RCC 7860 (cell line): ENCODE measurements at places on chromosomes 7 and 10.

- no peak for DNase-seq
These were observed 156.2 kb downstream of the LRRC4 start for GRCh38 chr7:127874951-127875608.

DNA sequence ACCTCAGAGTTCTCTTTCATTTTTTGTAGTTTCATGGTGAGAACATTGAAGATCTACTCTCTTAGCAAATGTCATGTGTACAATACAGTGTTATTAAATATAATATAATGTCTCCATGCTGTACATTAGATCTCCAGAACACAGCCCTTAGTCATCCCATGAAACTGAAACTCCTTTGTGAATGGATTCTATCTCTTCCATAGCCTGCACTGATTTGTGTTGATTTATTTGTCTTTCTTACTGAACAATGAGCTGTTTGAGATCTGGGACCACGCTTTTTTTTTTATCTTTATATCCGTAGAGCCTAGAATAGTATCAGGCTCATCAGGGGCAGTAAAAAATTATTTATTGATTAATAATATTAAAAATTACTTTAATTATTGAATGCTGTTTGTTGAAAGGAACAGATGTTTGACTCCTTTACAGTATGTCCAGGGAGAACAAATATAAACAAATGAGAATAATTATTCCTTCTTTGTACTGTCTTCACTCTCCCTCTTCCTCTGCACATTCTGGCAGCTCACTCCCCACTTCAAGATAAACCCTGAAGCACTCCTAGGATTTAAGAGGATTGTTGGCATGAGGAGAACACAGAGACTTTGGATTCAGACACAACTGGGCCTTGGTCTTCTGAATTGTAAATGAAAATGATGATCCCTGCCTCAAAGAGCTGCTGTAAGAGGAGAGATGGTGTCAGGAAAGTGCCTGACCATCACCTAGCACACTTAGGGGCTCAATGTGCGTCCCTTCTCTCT, 81.6 kb upstream of the MSRB2 start:
- no peak for DNase-seq

- no peak for DNase-seq
These were observed 1.2 kb downstream of the NACAD start for GRCh38 chr7:45087301-45088145.

DNA sequence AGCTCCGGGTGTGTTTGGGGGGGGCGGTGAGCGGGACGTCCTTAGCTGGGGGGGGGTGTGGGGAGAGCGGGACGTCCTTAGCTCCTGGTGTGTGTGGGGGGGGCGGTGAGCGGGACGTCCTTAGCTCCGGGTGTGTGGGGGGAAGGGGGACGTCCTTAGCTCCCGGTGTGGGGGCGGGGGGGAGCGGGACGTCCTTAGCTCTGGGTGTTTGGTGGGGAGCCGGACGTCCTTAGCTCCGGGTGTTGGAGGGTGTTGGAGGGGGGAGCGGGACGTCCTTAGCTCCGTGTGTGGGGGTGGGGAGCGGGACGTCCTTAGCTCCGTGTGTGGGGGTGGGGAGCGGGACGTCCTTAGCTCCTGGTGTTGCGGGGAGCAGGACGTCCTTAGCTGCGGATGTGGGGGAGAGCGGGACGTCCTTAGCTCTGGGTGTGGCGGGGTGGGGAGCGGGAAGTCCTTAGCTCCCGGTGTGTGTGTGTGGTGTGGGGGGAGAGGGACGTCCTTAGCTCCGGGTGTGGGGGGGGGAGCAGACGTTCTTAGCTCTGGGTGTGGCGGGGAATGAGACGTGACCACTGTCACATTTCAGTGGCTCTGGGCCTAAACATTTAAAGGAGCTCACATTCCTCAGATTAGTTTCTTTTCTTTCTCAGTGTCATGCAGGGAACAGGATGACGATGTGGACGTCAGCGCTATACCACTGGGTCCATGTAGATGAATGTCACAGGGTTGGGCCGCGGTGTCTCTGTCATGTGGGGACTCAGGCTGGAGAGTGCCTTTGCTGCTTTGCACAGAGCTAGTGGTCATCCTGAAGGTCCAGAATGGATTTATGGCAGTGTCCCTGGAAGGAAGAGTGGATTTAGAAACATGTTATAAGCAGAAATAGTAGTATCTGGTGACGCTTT, 7.5 kb downstream of the DYNC2I1 start:
- DNase-seq = peak; percentile 91

- DNase-seq = no peak
These were observed 767.5 kb downstream of the GRID1 start for GRCh38 chr10:85599081-85599480.
